ENCODE measurements at places on chromosomes 11 and 22. TPM values are rescaled to one million over a fixed set of nuclear protein-coding genes. Genes with fewer than 3 reads are reported as not detected.

PARVB gene
- 22.0 TPM for total RNA-seq

IL17RA gene
- 26.7 TPM for total RNA-seq

DNA sequence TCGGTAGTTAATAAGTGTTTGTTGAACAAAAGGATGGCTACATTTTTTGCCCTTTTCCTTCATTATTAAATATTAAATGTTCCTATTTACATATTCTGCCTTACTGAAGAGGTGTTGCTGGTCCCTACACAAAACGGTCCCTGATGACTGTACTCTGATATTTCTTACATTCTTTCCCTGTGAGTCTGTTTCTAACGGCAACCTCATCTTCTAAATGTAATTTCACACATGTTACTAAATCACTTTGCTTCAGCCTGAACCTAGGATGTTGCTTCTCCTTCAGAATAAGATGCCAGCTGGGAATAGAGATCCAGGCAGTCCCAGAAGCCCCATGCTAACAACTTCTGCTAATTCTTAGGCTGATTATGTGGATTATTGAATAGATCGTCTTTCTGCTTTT, 50.3 kb downstream of the SPON1 start:
- H3K4me1 ChIP-seq: peaks cover 11% of the 10 kb centered on the region
- no peak overlapping the region for H3K27ac ChIP-seq
- peaks cover 2% of the 10 kb centered on the region for H3K27me3 ChIP-seq
- no peaks in the 10 kb centered on the region for H3K36me3 ChIP-seq
- H3K4me3 ChIP-seq: no peak overlapping the region
- DNase-seq: peak; percentile 38

GRCh38 chr11:61418136-61418535, 11.6 kb downstream of the CPSF7 start:
- no peak overlapping the region for H3K4me3 ChIP-seq
- no peaks in the 10 kb centered on the region for H3K27me3 ChIP-seq
- H3K27ac ChIP-seq: no peak overlapping the region

DNA sequence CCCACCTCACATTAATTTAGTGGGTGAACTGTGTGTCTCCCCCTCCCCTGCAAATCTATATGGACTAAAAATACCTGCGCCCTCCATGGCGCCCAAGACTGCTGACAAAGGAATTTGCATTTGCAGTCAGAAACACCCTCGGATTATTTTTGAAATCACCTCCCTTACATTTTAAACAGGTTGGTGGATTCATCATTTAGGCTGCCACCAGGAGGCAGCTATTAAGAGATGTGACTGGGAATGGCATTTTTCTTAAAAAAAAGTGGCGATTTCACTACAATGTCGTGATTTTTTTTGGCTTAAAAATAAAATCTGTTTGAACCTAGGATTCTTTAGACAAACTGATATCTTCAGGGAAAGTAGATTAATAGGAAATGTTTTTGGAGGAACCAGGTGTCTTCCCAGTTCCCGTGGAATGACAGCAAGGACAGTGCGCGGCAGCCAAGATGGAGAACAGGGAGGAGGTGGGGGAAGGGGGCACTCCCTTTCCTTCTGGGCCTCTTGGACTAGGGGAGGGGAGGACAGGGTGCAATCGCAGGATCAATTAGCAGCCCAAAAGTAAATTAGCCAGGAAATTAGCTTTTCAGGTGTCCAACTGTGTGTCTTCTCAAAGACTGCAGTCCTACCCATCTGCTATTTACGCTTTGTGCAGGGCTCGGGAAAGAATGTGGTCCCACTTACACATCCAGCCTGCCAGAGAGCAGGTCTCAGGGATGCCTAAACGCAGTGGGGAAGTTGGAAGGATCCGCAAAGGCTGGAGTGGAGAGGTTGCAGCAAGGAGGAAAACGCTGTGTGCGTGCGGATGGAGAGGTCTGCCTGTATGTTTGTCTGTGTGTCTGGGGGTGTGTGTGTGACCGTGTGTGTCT, 496.4 kb downstream of the NTM start:
- no peak for DNase-seq
- H3K4me1 ChIP-seq: peaks cover 8% of the 10 kb centered on the region
- H3K27ac ChIP-seq: no peak overlapping the region
- H3K27me3 ChIP-seq: no peaks in the 10 kb centered on the region

- no peak for DNase-seq
- no peak overlapping the region for H3K27ac ChIP-seq
- peaks cover 38% of the 10 kb centered on the region for H3K4me1 ChIP-seq
- no peak overlapping the region for H3K4me3 ChIP-seq
- no peaks in the 10 kb centered on the region for H3K36me3 ChIP-seq
- H3K27me3 ChIP-seq: no peaks in the 10 kb centered on the region
Observed at GRCh38 chr11:33777906-33778305, 3.6 kb upstream of the FBXO3 start.

- no peak overlapping the region for H3K27ac ChIP-seq
- no peaks in the 10 kb centered on the region for H3K36me3 ChIP-seq
- no peak for DNase-seq
- no peak overlapping the region for H3K4me3 ChIP-seq
- no peaks in the 10 kb centered on the region for H3K27me3 ChIP-seq
- H3K4me1 ChIP-seq: no peaks in the 10 kb centered on the region
Observed at GRCh38 chr11:20688761-20689160, 19.4 kb downstream of the NELL1 start.

All from astrocyte (in vitro differentiated cells and primary cell).